ENCODE measurements at places on chromosomes 12 and 14.

- no peak for DNase-seq
Measured at GRCh38 chr14:43041976-43042375, 1435.3 kb downstream of the LRFN5 start.

DNA sequence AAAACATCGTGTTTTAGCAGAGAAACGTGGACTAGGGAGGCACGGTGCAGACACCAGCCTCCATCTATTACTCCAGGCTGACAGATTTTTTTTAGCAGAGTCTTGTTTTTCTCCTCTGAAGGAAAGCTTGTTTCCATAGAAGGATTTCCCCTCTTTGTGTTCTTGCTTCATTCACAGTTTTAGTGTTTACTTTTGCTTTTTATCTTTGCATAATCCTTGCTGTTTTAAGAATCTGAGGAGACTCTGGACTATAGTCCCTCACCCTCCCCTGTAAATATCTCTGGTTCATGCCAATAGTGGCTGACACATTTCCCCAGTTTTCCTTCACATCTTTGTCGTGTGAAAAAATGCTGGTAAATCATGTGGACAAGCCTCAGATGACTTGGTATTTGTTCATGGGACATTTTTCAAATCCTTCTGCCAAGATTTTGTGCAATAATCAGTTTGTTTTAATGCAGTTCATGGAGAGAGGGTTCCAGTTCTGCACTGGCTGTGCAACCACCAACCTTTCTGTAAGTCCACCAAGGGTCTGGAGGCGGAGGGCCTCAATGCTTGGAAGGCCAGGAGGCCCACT lies 39.9 kb upstream of the TMCC3 start:
- DNase-seq = no peak

- DNase-seq = no peak
Measured at GRCh38 chr12:122346054-122346453, 76.4 kb downstream of the CLIP1 start.

GRCh38 chr14:38252066-38252710 lies 3.7 kb downstream of the CLEC14A start:
- DNase-seq = no peak

GRCh38 chr14:23568600-23569331 lies 1.2 kb upstream of the AP1G2 start:
- DNase-seq = no peak

DNA sequence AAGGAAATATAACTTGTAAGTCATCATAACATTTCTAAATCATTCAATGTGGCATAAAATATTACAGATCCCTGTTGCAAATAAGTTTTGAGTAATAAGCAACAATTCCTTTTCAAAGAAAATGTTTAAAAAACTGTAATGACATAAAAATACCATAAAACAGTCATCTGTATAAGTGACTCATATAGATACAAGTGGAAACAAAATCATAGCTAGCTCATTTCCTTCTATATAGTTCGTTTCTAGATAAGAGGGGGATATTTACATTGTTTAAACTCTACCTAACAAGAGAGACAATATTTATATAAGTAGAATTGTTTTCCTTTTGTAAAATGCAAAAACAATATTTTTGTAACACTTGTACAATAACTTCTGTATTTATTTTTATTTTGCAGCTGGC lies 148.9 kb downstream of the GRIP1 start:
- no peak for DNase-seq

- DNase-seq = no peak
Measured at GRCh38 chr14:80615831-80616230, 325.7 kb downstream of the CEP128 start.

- no peak for DNase-seq
Measured at GRCh38 chr12:29396774-29397173, 15.8 kb upstream of the ERGIC2 start.

Measured in hindlimb muscle (tissue), 1 donor.